ENCODE measurements at places on chromosomes 12 and 14. TPM values are rescaled to one million over a fixed set of nuclear protein-coding genes. Genes with fewer than 3 reads are reported as not detected.

GRCh38 chr12:43891856-43892574, 56.1 kb downstream of the TMEM117 start:
- no peak for DNase-seq

- no peak for DNase-seq
Measured at GRCh38 chr14:61623927-61624326, 71.4 kb upstream of the HIF1A start.

GRCh38 chr12:24909667-24910066, 39.2 kb downstream of the BCAT1 start:
- DNase-seq: peak; percentile 62

DNA sequence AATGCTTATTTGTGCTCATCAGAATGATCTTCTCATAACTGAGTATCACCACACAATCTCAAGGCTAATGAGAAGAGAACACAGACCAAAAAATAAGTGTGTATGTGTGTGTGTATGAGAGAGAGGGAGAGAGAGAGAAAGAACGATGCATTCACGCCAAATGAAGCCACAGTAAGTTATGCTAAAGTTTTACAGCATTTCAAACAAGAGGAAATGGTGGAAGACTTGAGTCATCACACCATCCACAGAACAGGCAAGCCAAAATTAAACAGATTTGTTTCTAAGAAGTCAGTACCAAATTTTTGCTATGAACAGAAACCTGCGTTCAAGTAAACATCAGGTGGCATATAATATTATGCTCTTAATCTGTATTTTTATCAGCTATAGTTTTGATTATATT, 141.2 kb downstream of the MED13L start:
- DNase-seq: no peak

DNA sequence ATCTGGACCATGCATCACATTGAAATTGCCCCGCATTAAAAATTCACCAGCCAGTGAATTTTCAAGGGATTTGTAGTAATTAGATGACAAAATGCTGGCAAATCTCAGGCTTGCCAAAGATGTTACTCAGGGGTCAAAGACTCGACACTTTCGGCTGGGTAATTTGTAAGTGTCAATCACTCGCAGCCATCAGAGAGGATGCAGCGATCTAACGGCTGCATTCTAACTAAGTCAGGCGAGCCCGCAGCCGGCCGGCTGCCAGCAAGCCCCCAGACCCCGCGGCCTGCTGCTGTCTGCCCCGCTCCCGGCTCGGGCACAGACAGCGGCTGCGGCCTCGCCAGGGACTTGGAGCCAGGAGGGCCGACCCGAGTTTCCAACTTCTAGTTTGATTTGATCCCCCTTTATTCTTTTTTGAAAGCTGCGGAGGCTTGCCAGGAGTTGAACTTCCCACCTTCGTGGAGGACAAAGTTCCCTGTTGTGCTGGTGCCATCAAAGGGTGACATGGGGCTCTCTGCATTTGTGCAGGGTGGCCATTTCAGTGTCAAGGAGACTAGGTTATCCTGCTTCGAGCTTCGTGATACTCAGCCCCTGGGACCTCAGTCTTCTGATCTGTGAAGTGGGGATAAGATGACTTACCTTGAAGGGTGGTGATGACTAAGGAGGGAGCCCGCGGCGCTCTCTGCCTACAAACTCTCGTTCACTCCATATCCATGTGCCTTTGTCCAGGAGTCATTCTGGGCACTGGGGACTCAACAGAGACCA, 169.9 kb downstream of the RBM19 start:
- no peak for DNase-seq

DNA sequence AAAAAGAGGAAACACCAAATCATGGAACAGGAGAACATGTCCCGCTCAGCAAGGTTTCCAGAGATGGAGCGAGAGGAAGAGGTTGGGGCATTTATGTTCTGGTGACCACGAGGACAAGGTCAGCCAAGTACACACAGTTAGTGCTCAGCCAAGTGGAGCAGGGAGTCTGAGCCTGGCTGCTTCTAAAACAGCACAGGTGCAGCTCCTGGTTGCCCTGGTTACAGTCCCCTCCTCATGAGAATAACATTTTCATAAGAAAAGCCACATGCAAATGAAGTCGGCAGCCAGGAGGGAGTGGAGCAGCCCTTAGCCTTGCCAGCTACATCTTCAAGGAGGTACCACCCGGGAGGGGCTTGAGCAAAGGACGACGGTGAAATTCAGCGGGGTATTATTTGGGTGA, 81.8 kb downstream of the NOS1 start:
- DNase-seq: no peak

- no peak for DNase-seq
Measured at GRCh38 chr14:69073429-69073828, 79.5 kb downstream of the DCAF5 start.

GRCh38 chr12:88496891-88497371, 83.3 kb downstream of the KITLG start:
- DNase-seq: no peak

- DNase-seq: no peak
Measured at GRCh38 chr12:76421046-76421445, 72.8 kb upstream of the BBS10 start.

DNA sequence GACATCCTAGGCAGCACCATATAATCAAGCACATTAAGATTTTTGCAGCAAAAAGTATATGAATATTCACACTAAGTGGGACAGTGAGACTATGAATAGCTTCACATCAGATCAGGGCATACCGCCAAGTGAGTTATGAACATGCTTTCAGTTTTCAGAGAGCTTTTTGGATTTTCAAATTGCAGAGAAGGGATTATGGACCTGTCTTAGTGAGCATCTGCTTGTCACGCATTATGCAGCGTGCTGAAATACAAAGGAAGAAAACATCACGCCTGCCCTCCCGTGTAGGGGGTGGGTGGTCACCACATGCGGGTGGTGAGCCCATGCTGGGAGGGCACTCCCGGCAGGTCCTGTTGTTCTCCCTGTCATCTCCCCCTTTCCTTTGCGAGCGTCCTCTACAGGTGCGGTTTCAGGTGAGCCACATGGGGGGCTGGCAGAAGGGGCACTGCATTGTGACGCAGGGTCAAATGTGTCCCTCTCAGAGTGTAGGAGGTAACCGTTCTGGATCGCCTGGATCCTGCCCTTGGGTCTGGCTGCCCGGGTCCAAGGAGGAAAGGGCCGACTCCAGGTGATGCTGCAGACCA, 42.6 kb downstream of the TRAF3 start:
- no peak for DNase-seq

GRCh38 chr14:53432378-53432802, 279.3 kb upstream of the DDHD1 start:
- no peak for DNase-seq

- no peak for DNase-seq
Measured at GRCh38 chr12:4586500-4586899, 24.5 kb downstream of the DYRK4 start.

- no peak for DNase-seq
Measured at GRCh38 chr12:53577941-53578352, 48.2 kb downstream of the ATF7 start.

DNA sequence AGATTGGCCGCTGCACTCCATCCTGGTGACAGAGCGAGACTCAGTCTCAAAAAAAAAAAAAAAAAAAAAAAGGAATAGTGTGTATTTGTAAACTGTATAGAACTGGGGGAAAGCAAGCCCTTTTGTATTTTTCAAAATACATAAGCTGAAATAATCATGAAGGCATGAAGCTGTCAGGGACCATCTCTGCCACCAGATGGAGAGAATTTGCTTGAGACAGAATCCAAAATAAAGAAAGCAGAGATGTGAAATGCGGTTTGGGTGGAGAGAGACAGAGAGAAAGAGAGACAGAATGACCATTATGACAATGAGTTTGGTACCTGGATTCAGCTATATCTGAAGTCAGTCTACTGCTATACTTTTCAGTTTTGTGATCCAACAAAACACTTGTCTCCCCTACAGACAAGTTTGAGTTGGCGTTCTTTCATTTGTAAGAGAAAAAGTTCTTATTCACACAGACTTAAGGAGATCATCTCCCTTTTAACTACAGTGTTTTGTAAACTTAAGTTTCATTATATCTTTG, 155.7 kb upstream of the LRIG3 start:
- no peak for DNase-seq

GRCh38 chr12:131096681-131097181, 143.0 kb downstream of the ADGRD1 start:
- DNase-seq: peak; percentile 66

DNA sequence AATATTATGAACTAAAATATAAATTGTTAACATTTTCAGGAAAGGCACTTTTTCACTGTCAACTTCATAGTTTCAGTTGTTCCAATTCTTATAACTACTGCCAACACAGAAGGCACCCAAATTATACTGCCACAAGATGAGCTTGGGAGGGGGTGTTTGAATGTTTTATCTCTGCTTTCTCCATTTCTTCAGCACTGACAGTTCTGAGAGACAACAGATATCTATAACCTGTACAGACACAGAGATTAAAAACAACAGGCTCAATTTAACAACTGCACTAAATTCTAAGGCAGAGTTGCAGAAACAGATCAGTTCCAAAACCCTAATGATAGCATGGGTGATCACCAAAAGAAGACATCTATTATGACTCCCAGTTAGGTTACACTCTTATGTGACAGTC, 12.8 kb downstream of the SCAF11 start:
- DNase-seq: no peak

DNA sequence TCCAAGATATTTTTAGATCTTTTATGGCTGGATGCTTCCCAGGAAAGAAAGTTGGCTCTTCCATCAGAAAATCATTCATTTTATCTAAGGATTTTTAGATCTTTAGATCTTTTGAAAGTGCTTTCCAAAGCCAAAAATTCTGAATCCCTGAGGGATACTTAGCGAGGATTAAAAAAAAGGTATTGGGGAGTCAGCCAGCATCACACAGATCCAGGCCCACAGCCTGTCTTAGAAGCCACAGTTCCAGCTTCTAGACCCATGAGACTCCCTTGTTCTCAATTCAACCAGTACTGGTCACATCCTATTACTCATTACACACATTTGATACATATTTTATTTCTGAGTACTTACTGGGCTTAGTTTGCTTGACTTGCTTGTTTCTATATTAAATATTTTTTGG, 49.9 kb downstream of the TSPAN8 start:
- no peak for DNase-seq

DNA sequence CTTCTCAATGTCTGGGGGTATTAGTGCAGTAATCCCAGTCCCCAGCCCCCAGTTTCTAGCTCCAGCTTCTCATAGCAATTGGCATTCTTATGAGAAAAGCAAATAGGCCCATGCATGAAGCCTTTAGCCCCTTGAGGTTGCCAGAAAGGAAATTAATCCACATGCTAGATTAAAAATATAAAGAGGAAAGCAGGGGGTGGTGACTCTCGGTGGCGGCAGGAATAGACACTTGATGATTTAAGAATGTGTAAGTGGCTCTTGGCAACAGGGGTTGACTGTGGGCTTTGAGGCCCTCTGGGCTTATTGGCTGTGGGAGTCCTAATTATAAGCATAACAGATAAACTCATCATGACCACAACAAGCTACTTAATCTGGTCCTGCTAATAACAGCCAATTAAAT, 1367.3 kb upstream of the FLRT2 start:
- no peak for DNase-seq

DNA sequence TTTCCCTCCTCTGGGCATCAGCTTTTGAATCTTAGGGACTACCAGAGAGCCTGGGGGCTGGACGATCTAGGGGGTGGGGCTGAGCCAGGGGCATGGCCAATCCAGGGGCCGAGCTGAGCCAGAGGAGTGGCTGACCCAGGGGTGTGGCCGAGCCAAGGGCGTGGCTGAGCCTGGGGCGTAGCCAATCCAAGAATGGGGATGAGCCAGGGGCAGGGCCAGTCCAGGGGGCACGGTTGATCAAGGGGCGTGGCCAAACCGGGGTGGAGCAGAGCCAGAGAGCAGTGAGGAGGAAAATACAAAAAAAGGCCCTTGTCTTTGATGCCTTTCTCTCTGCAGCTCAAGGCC, 219.3 kb upstream of the NOS1 start:
- DNase-seq: no peak

GRCh38 chr12:75526655-75527511, 15.5 kb upstream of the KRR1 start:
- no peak for DNase-seq

GRCh38 chr14:67409461-67409860, 2.5 kb downstream of the PLEK2 start:
- DNase-seq: no peak

DNA sequence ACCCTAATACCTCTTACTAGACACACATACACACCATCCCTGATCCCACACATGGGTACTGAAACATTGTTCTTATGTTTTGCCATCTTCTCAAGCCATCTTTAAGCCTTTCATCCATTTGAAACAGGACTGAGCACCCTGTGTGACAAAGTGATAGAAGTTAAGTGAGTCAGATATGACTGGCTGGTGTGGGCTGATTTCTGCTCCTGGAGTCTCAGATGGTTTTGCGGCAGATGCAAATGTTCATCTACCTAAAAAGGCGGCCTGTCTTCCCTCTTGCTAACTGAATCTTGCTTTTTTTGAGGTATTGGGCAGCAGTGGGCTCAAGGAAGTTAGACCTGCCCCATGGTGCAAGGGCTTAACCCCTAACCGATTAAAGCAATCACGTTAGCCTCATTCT, 30.4 kb upstream of the PKP2 start:
- no peak for DNase-seq

GRCh38 chr14:52355016-52355431, 40.9 kb downstream of the PTGER2 start:
- DNase-seq: no peak

GRCh38 chr12:31303466-31303865, 22.5 kb downstream of the SINHCAF start:
- DNase-seq: no peak

DNA sequence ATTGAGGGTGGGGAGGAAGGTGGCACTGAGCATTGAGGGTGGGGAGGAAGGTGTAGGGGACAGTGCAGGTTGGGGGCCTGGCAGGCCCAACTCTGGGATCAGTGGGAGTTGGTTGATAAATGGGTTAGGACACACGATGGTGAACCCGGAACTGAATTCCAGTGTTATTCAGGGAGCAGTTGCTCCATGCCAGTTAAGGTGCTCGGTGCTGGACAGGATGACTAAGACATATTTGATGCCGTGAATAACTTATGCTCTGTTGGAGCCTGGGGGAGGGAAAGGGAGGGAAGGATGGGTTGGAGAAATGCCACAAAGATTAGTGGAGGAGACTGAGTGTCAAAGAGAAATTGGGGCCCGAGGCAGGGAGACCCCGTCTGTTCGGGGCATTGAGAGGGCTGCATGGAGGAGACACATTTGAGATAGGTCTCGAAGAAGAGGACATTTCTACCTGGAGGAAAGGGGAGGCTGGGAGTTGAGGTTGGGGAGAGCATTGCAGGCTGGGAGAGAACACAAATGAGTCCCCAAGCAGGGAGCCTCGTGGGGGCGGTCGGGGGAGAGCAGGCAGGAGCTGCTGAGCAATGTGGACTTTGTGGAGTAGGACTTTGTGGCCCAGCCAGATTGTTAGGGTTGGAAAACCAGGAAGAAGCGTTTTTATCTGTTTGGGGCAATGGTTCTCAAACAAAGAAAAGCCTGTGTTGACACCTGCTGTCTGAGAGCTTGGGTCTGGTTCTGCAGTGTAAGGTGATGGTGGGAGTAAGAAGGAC, 65.3 kb downstream of the IQSEC3 start:
- no peak for DNase-seq

The PRR4 gene
- total RNA-seq: 4.4 TPM

The PIGH gene
- total RNA-seq: 18.3 TPM

The PRIMA1 gene
- total RNA-seq: not detected

The GSG1 gene
- total RNA-seq: not detected

The RNASE3 gene
- not detected for total RNA-seq

The RIMBP2 gene
- total RNA-seq: not detected

The FMNL3 gene
- 37.7 TPM for total RNA-seq

The GUCY2C gene
- not detected for total RNA-seq

The PROX2 gene
- not detected for total RNA-seq

The A2M gene
- total RNA-seq: 1.2 TPM

The FOXA1 gene
- total RNA-seq: not detected

The RHOF gene
- 11.3 TPM for total RNA-seq

The KRT3 gene
- total RNA-seq: not detected

All from osteocyte (in vitro differentiated cells).